ENCODE measurements at places on chromosomes 2 and 18. TPM values are rescaled to one million over a fixed set of nuclear protein-coding genes. Genes with fewer than 3 reads are reported as not detected.

- no peaks in the 10 kb centered on the region for H3K4me1 ChIP-seq
- no peak for DNase-seq
- no peaks in the 10 kb centered on the region for H3K36me3 ChIP-seq
- H3K27me3 ChIP-seq = no peaks in the 10 kb centered on the region
- H3K4me3 ChIP-seq = no peak overlapping the region
- H3K27ac ChIP-seq = no peak overlapping the region
These were observed 513.1 kb upstream of the FAM98A start for GRCh38 chr2:34112161-34112560.

WIPF1 gene
- total RNA-seq = 365 TPM

DNA sequence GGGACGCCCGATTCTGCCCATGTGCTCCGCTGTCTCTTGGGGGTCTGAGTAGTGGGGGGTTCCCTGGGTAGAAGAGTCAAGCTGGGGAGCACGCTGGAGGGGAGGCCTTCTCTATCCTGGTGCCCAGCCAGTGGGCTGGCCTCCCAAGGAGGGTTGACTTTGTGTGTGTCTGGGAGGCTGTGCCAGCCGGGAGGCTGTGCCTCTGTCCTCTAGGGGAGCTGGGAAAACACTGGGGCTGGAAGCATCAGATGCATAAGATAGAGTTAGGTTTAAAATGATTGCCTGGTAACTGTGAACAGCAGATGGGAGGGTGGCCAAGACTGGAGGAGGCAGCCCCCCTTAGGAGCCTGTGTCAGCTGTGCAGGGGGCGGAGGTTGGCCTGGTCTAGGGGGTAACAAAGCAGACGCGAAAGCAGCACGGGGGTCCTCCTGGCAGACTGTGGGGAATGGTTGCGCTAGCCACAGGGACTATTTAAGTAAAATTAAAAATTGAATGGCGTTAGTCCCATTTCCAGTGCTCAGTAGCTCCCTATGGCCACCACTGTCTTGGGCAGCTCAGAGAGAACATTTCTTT lies 1.3 kb downstream of the ING5 start:
- H3K27me3 ChIP-seq = no peaks in the 10 kb centered on the region
- DNase-seq = no peak
- peaks cover 45% of the 10 kb centered on the region for H3K36me3 ChIP-seq
- peaks cover 34% of the 10 kb centered on the region for H3K4me1 ChIP-seq

DNA sequence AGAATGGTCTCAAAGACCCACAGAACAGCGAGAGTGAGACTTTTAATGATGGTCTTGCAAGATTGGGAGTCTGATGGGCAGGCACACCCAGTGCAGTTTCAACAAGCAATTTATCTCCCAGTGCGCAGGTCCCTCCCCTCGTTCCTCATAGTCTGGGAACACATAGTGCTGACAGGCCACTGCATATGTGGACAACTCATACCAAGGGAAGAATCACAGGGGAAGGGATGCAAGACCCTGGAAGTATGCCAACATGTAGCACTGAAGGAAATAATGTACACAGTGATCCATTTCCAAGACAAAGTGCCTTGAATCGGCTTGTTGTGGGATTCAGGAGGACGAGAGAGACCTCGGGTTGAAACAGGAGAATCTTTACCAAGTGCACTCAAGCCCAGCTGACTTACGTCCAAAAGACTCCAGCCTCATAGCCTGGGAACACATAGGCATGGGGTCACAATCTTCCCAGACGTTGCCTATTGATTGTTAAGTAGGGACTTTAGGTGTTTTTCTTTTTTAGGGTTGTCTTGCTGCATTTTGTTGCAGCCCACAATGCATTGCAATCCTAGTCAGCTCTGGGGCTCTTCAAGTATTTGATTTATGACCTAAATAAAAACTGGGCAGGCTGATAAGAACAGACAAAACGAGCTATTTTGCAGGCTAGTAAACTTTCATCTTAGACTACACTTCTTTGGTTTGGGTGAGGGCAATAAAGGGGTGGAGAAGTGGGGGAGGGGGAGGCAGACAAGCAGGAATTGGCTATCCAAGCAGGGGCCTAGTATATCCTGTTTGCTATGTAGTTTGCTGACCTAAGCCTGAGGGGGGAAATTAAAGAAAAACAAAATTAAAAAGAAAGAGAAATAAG lies 24.7 kb upstream of the SERPINB5 start:
- no peak overlapping the region for H3K27ac ChIP-seq
- H3K36me3 ChIP-seq = no peaks in the 10 kb centered on the region
- DNase-seq = no peak
- H3K4me3 ChIP-seq = no peak overlapping the region
- no peaks in the 10 kb centered on the region for H3K4me1 ChIP-seq

DNA sequence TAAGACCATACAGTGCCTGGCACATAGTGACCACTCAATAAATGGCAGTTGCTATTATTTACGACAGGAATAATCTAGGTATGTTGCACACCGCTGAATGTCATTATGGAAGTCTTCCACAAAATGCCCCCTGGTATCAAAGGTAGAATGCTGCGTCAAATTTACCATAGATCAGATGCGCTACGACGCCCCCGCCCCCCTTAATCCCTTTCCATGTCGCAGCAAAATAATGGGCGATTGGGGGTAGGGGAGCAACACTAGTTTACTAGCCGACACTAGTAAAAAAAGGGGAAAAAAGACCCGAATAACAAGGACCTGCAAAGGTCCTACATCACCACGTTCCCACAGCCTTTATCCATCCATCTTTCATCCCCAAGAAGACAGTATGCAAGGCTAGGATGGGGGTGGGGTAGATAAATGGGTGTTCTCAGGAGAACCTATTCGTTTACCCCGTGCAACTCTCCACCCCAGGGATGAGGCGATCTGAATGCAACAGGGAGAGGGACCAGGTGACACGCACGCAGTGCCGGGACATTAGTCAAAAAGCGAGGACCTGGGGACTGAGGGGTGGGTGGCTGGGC lies 455 bp downstream of the PREPL start:
- peak overlapping the region; percentile 100 for H3K27ac ChIP-seq
- H3K36me3 ChIP-seq = peaks cover 10% of the 10 kb centered on the region
- H3K4me1 ChIP-seq = peaks cover 52% of the 10 kb centered on the region
- no peaks in the 10 kb centered on the region for H3K27me3 ChIP-seq
- peak overlapping the region; percentile 89 for H3K4me3 ChIP-seq
- DNase-seq = peak; percentile 51

DNA sequence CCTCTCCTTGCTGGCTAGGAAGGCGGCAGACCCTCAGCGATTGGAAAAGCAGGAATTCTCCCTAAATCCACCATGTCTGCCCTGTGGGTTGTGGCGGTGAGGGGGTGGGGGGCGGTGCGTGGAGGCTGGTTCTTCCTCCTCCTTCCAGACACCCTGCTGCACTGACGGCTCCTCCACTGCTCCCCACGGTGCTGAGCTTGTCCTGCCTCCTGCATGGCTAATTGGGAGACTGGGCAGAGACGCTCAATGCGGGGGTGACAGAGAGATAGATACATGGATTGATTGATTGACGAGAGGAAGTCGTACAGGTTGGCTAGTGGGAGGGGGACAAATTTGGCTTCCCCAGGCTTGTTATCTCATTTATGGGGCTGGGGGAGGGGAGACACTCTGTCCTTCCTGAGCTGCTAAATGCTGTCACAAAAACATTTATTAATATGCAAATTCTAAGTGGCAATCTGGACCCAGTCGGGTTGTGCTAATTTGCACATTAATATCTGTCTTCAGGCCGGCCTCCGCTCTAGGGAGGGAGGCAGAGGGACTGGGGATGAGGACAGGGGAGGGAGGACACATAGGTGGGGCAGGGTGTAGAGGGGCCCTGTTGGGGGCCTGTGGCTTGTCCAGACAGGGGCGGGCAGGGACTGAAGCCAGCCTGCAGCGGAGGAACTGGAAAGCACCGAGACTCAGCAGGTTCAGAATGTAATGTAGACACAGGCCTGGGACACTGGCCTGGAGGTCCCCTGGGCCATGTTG lies 181.6 kb downstream of the CELF4 start:
- DNase-seq = no peak
- peaks cover 3% of the 10 kb centered on the region for H3K27me3 ChIP-seq
- H3K4me1 ChIP-seq = no peaks in the 10 kb centered on the region
- no peak overlapping the region for H3K4me3 ChIP-seq
- no peak overlapping the region for H3K27ac ChIP-seq

DNA sequence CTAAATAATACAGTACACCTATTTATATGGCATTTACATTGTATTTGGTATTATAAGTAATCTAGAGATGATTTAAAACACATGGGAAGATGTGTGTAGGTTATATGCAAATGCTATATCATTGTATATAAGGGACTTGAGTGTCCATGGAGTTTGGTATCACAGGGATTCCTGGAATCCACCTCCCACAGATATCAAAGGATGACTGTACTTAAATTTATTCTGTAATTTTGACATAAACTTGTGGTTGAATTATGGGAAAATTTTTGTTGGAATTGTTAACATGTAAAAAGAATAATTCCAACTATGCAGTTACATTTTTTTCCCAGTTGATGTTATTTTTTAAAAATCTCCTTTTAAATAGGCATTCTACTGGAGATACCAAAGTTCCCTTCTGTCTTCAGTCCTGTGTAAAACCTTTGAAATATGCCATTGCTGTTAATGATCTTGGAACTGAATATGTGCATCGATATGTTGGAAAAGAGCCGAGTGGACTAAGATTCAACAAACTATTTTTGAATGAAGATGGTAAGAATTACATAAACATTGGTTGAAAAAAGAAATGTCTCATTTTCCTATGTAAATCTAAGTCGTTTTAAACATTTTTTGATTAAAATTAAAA lies 24.1 kb downstream of the GLS start:
- DNase-seq = no peak
- peak overlapping the region; percentile 66 for H3K27ac ChIP-seq
- H3K4me1 ChIP-seq = peaks cover 44% of the 10 kb centered on the region
- no peaks in the 10 kb centered on the region for H3K27me3 ChIP-seq
- no peak overlapping the region for H3K4me3 ChIP-seq

GAREM1 gene
- not detected for total RNA-seq

DNA sequence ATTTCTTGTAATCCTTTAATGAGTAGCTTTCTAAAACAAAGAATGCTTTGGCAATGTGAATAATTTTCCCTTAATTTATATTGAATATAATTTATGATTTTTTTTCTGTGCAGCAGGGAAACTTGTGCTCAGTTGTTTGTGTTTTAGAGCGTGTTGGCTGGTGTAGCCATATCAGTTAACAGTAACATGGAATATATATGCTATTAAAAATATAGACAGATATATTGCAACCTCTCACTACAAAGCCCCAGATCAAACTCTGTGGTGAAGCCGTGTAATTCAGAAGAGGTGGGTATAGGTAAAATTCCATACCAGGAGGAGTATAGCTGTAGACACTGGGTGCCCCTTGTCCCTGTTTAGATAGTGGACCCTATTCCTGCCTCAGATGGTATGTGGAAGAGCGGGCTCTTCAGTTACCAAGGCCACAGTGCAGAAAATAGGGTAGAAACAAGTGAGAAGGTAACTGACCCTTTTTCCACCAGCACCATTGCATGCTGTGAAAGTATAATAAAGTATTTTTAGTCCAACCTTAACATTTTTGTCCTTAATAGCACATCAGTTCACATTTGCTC lies 18.1 kb upstream of the RASGRP3 start:
- no peak overlapping the region for H3K27ac ChIP-seq
- no peak for DNase-seq
- no peaks in the 10 kb centered on the region for H3K36me3 ChIP-seq
- no peak overlapping the region for H3K4me3 ChIP-seq
- no peaks in the 10 kb centered on the region for H3K4me1 ChIP-seq

GRCh38 chr18:26190506-26190905 lies 35.7 kb upstream of the TAF4B start:
- peaks cover 13% of the 10 kb centered on the region for H3K4me1 ChIP-seq
- H3K27ac ChIP-seq = peak overlapping the region; percentile 83
- H3K36me3 ChIP-seq = no peaks in the 10 kb centered on the region

DNA sequence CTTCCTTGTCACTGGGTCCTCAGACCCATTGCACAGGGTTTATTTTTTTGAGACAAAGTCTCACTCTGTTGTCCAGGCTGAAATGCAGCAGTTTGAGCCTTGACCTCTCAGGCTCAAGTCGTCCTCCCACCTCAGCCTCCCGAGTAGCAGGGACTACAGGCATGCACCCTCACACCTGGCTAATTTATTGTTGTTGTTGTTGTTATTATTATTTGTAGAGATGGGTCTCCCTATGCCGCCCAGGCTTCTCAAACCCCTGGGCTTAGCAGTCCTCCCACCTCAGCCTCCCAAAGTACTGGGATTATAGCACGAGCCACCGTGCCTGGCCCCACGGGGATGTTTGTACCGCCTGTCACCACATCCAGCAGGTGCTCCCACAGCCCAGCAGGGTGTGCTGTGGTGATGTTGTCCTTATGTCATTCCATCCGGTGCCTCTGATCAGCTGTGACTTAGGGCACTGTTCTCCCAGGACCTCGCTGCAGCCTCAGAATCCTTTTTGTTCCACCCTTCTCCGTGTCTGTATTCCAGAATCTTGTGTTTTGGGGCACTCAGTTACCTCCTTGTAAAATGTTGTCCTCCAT lies 182.3 kb downstream of the INO80D start:
- no peak overlapping the region for H3K27ac ChIP-seq
- no peak overlapping the region for H3K4me3 ChIP-seq
- H3K4me1 ChIP-seq = no peaks in the 10 kb centered on the region
- peak; percentile 21 for DNase-seq
- no peaks in the 10 kb centered on the region for H3K36me3 ChIP-seq

GRCh38 chr2:219119422-219120043 lies 41.1 kb downstream of the NHEJ1 start:
- no peak overlapping the region for H3K27ac ChIP-seq
- peak; percentile 80 for DNase-seq
- H3K4me3 ChIP-seq = no peak overlapping the region
- peaks cover 11% of the 10 kb centered on the region for H3K4me1 ChIP-seq
- peaks cover 2% of the 10 kb centered on the region for H3K36me3 ChIP-seq

GDF7 gene
- not detected for total RNA-seq

PARD3B gene
- 0.11 TPM for total RNA-seq

AGXT gene
- not detected for total RNA-seq

GRCh38 chr2:146489386-146489785 lies 1355.4 kb upstream of the ACVR2A start:
- no peaks in the 10 kb centered on the region for H3K27me3 ChIP-seq
- no peak for DNase-seq
- no peak overlapping the region for H3K27ac ChIP-seq
- H3K36me3 ChIP-seq = no peaks in the 10 kb centered on the region
- H3K4me1 ChIP-seq = no peaks in the 10 kb centered on the region
- H3K4me3 ChIP-seq = no peak overlapping the region

PNPT1 gene
- 49.5 TPM for total RNA-seq

- peaks cover 31% of the 10 kb centered on the region for H3K4me1 ChIP-seq
- H3K27ac ChIP-seq = no peak overlapping the region
- peaks cover 11% of the 10 kb centered on the region for H3K36me3 ChIP-seq
- H3K27me3 ChIP-seq = no peaks in the 10 kb centered on the region
- no peak overlapping the region for H3K4me3 ChIP-seq
- no peak for DNase-seq
These were observed 48.0 kb downstream of the NAB1 start for GRCh38 chr2:190696792-190697398.

TEX44 gene
- total RNA-seq = not detected

GRCh38 chr2:127208313-127208712 lies 11.8 kb downstream of the CYP27C1 start:
- H3K4me1 ChIP-seq = no peaks in the 10 kb centered on the region
- DNase-seq = no peak
- peaks cover 18% of the 10 kb centered on the region for H3K27me3 ChIP-seq
- no peaks in the 10 kb centered on the region for H3K36me3 ChIP-seq
- H3K4me3 ChIP-seq = no peak overlapping the region
